ENCODE measurements at places on chromosomes 12 and 14.
A peak's percentile ranks its signal among the peaks of the same experiment; 100 is the strongest.

GRCh38 chr14:102227184-102227964 lies 77.6 kb downstream of the MOK start:
- no peak for DNase-seq

GRCh38 chr14:60705100-60705499 lies 19.1 kb downstream of the SIX4 start:
- DNase-seq: no peak

- no peak for DNase-seq
Observed at GRCh38 chr14:95961481-95961880, 77.7 kb upstream of the C14orf132 start.

DNA sequence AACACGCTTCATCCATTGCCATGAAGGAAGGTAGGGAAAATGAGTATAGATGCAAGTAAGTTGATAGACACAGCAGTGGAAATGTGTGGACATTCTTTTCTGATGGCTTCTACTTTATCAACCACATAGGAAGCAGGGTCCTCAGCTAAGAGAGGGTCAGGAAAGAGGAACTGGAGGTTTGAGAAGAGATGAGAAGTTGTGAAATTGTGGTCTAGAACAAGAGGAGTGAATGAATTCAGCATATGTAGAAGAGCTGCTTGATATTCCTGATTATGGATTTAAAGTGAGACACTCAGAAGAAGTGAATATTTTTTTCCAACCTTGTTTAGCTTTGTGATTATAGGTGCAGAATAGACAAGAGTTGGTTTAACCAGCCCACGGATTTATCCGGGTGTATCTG lies 128.5 kb downstream of the SLC15A5 start:
- no peak for DNase-seq

GRCh38 chr14:102917469-102918211 lies 4.8 kb upstream of the AMN start:
- DNase-seq: peak; percentile 46

GRCh38 chr14:22555384-22556011 lies 33.5 kb downstream of the DAD1 start:
- DNase-seq: no peak

- no peak for DNase-seq
Observed at GRCh38 chr14:65433646-65434045, 21.1 kb downstream of the FUT8 start.

DNA sequence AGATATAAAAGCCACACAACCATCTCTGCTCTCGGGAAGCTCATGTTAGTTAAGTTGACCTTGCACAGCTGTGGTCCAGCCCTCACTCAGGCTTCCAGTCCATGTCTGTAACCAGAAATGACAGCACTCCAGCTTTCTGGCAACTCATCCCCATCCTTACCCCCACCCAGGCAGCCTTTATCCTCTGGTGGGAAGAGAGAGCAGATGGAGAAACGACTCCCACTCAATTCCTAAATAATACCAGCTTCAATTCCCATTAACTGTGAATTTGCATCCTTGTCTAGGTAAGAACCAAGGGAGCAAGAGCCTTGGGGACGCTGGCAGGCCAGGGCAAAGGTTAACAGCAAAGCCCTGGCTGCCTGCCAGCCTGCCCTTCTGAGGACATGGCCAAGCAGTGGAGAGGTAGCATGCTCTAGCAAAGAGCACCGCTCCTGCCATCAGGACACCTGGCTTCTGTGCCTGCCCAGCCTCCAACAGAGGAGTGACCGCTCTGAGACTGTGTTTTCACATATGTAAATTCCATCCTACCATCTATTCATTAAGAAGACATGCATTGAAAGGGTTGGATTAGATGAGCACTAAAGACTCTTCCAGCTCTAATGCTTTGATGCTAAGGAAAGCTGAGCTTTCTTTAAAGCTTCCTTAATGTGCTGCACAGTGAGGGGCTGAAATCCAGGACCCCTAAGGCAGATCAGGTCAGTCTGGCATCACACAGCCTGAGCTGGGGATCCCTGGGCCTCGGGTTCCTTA lies 236.1 kb downstream of the GRIN2B start:
- no peak for DNase-seq

DNA sequence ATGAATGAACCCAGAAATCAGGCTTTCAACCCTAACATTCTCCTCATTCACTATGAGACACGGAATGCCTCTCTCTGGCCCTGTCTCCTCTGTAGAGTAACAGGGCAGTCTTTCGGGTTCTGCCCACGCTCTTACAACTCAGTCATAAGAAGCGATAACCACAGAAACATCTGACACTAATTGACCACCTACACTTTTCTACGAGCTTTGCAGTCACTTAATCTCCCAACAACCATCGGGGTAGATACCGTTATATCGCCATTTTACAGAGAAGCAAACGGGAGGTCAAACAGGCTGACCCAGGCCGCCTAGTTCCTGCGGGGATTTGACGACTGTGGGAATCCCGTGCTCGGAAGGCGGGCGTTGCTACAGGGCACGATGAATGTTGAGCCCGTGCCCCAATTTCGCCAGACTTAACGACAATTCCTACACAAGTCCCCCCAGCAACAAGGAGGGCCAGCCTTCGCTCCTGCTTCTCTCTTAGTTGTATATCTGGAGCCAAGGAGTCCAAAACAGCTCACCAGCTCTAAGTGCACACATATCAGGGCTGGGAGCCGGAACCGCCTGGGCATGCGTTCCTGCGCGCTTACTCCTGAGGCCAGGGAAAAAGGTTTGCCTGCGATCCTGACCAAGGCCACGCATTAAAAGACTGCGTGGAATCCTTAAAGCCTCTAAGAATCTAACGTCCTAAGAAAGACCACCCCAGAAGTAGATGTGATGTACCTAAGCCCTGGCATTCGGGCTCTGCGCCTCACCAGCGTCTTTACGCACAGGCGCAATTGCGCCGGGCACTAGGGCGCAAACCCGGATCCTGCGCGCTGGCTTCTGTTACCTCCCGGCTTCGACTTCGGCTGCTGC lies 38.7 kb upstream of the TBX5 start:
- DNase-seq: no peak

DNA sequence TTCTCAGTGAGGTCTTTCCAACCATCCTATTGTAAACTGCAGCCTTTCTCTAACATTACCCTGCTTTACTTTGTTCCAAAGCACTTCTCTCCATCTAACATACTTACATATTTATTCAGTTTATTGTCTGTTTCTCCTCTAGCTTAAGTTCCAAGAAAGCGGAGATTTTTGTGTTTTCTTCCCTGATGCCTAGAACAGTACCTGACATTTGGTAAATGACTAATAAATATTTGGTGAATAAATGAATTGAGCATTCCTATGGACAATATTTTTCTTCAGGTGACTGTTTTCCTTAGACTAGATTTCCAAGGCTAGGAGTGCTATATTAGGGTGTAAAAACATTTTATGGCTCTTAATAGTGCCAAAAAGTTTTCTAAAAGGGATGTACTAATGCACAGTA lies 2.4 kb downstream of the RACGAP1 start:
- DNase-seq: no peak

- DNase-seq: no peak
Observed at GRCh38 chr14:27862684-27863083, 903.9 kb upstream of the FOXG1 start.

DNA sequence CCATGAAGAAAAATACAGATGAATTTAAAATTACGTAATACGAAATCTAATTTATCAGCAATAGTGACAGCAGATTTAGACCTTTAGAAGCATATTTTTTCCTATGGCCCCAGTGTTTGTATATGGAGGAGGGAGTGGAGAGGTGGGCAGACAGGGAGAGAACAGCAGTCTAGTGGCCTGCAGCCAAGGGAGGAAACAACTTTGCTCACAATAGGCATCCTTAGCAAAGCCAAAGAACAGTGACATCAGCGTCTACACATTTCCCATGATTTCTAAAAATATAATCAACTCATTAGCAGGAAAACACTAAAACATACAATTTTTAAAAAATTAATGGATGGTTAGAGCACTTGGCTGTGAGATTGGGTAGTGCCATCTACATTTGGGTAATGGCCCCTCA lies 622.6 kb upstream of the ATP2B1 start:
- no peak for DNase-seq

DNA sequence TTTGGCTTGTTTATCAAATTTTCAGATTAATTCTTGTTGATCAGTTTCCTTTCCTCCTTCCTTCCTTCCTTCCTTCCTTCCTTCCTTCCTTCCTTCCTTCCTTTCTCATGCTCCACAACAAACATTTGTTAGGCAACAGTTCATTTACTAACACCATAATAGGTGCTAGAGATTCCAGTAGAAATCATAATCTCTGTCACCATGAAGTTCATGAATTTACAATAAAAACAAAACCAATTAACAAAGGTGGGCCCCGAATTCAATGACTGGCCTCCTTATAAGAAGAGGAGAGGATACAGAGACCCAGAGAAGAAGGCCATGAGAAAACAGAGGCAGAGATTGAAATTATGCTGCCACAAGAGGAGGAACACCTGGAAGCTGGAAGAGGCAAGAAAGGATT lies 266.9 kb upstream of the GARIN6 start:
- no peak for DNase-seq

- DNase-seq: no peak
Observed at GRCh38 chr12:90122681-90123080, 414.0 kb upstream of the ATP2B1 start.

GRCh38 chr12:12240662-12241340 lies 26.0 kb downstream of the LRP6 start:
- DNase-seq: no peak

- DNase-seq: no peak
Observed at GRCh38 chr12:4701395-4702190, 18.6 kb upstream of the GALNT8 start.

- no peak for DNase-seq
Observed at GRCh38 chr12:129074379-129074778, 221.1 kb downstream of the GLT1D1 start.

- DNase-seq: no peak
Observed at GRCh38 chr14:35938770-35939169, 112.6 kb downstream of the BRMS1L start.
